ENCODE measurements at places on chromosomes 2 and 18. TPM values are rescaled to one million over a fixed set of nuclear protein-coding genes. Genes with fewer than 3 reads are reported as not detected.

IGFBP5 gene
- 661 TPM for total RNA-seq

CNRIP1 gene
- 36.2 TPM for total RNA-seq

UGT1A5 gene
- total RNA-seq = not detected

REG1A gene
- not detected for total RNA-seq

GORASP2 gene
- 28.6 TPM for total RNA-seq

ALPI gene
- not detected for total RNA-seq

KCNJ3 gene
- total RNA-seq = not detected

Measured in subcutaneous adipose tissue (tissue), 4 donors.